ENCODE measurements at places on chromosomes 12 and 14.

DNA sequence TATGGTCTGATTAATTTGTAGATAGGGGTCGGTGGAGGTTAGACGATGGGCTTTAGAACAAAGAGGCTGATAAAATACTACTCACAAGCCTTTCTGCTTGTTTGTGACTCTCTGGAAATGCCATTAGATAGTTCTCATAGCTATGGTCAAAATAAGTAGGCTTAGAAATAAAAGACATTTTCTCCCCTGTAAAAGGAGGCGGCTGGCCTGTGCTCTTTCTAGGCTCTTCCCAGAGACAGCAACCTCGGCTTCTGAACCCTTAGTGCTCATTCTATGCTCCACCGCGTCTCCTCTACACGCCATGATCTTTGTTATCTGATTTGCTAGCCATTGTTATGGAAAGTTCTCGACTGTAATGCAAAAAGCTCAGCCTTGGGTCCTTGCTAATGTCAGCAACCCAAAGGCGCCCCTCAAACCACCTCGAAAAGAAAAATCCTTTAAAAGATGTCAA is 64.5 kb downstream of the CRADD start:
- peak; percentile 14 for DNase-seq

- peak; percentile 83 for DNase-seq
Observed at GRCh38 chr14:24310646-24311604, at the start of gene LTB4R. Gene LTB4R, plus strand, starts transcription at chr14:24311502. Its CDS starts 4,150 bp downstream, at chr14:24315652.

GRCh38 chr12:116538076-116538591 is 21.0 kb upstream of the MAP1LC3B2 start:
- DNase-seq: no peak

- DNase-seq: peak; percentile 50
Observed at GRCh38 chr14:78848234-78848820, 678.2 kb downstream of the NRXN3 start.

DNA sequence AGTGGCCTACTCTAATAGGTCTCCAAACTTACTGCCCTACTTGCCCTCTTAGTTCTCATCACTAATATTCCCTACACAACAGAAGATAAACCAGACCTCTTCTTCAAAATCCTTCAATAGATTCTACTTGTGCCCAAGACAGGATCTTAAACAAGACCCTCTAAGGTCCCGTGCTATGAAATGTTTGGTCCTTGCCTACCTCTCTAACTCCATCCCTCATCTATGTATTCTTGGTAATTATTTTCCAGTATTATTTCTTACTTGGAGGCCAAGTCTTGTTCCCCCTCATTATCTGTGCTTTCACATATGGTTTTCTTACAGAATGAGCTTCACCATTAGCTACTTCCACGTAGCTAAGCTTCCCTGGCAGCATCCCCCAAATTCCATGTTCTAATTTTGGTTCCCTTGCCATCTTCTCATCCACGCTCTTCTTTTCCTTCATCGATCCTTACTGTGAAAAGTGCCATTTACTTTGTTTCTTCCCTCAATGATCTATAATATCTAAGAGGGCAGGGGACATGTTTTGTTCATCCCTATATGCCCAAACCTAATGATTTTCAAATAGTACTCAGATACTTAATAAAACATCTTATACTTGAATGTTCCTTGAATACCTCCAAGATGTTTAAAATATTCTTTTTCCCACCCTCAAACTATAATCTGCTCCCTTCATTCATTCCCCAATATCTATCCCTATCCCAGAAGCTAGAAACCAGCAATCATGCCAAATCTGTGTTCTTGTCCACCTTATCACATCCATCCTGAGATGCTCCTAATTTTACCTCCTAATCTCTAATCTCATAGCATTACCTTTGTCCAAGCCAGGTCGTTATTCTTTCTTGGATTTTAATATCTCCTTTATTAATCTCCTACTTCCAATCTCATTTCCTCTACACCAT is 10.1 kb downstream of the HNRNPC start:
- no peak for DNase-seq

DNA sequence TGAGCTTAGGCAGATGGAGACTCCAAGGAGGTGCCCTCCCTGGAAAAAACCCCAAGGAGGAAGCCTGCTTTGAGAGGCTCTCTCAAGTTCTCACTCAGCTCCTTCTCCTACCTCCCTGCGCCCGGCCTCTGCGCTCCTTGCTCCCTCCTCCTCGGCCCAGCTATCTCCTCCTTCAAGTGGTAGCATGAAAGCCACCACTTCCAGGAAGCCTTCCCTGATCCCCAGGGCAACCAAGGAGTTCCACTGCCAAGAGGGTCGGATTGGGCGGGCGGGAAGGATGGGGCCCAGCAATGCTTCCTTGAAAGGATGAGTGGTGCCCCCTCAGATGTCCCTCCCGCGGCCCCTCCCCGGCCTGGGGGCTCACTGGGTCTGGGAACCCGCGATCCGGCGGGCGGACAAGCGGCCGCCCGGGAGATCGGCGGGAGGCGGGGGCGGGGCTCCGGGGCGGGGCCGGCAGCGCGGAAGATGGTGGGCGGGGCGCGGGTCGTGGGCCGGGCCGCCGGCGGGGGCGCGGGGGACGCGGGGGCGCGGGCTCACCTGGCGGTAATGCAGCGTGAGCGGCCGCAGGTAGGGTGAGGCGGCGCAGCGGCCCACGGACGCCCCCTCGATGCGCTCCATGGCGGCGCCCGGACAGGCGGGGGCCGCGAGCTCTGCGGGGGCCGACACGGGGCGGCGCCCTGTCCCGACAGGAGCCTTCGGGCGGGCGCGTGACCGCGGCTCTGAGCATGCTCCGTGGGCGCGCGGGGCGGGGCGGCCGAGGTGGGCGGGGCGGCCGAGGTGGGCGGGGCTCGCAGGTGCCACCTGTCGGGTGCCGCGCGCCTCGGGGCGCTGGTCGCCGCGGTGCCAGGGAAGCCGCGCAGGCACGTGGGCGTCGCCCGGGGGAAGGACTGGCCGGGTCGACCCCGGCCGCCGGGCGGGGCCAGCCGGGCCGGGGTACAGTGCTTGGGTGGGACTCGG is at the start of gene NUDT14:
TSS of gene NUDT14 (minus strand) at position 721 of the 957 bp plus-strand sequence. CDS start at position 618, 103 bp downstream.
- DNase-seq: peak; percentile 83

- peak; percentile 82 for DNase-seq
Observed at GRCh38 chr12:1634590-1635191, 5.7 kb downstream of the WNT5B start.

- no peak for DNase-seq
Observed at GRCh38 chr12:107983756-107984472, 145.2 kb upstream of the WSCD2 start.

DNA sequence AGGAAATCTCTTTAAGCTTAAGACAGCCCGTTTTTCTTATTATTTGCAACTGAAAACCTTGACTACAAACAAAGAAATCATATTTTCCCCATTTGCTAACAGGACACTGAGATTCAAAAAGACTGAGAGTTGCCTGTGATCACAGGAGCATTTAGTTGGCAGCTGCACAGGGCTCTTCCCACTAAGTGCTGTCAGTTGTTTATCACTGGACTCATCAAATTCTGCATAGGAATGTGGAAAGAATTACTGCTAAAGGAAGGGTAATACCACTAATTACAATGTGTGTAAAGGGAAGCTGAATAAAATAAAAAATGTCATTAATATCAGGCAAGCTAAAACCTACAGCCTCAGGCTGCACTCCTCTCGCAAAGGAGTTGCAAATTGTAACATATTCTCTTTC is 226.4 kb downstream of the NELL2 start:
- no peak for DNase-seq

- DNase-seq: peak; percentile 47
Observed at GRCh38 chr12:120361506-120362208, 7.3 kb downstream of the MSI1 start.

DNA sequence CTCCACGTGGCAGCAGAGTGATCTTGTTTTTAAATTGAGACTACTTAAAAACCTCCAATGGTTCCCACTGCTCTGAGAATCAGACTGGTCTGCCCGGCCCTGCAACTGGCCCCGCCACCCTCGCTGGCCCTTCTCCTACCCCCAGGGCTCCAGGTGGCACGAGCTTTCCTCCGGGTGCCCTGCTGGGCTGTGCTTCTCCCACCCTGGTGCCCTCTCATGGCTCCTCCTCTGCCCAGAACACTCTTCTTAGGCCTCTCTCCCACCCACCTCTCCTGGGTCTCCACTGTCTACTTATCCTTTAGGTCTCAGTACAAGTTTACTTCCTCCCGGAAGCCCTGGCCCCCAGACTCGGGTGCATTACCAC is 26.5 kb downstream of the CCDC92 start:
- DNase-seq: peak; percentile 63

DNA sequence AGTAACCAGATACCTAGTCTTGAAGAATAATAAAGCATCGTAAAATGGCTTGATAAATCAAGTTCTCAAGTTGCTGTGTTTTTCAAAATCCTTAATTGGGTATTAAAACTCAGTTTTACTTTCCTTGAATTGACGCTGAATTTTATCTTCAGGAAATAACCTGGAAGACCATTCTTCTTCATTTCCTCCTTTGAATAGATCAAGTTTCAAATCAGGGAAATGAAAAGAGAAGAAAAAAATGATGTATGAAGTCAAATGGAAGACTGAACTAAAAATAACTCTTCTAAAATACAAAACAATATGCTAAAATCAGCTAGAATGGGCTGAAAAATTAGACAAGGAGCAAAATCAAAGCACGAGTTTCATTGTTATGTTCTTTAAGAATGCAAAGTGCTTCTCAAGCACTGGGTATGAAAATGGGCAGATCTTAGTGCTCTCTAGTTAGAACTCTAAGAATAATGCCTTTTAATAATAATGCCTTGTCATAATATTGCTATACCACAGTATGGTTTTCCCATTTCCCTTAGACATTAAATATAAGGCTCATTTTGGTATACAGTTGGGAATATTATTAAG is 54.6 kb upstream of the CLEC14A start:
- DNase-seq: no peak

- no peak for DNase-seq
Observed at GRCh38 chr12:115185506-115185905, 501.5 kb upstream of the TBX3 start.

DNA sequence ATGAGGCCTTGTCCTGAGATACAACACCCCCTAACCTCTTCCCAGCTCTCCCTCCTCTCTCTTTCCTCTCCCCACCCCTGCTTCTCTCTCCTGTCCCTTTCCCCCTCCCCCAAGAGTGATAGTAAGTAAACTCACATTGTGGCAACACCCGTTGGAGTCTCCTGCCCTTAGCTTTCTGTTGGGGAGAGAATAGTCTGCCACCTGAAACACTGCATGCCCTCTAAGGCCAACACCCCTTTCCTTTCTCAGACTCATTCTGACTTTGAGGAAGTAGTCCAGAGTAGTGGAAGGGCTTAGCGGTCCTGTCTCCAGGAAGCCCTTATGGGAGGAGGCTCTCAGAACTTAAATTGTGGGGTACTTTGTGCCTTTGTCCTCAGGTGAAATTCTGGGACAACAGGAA is 95.2 kb downstream of the PRKCH start:
- no peak for DNase-seq

DNA sequence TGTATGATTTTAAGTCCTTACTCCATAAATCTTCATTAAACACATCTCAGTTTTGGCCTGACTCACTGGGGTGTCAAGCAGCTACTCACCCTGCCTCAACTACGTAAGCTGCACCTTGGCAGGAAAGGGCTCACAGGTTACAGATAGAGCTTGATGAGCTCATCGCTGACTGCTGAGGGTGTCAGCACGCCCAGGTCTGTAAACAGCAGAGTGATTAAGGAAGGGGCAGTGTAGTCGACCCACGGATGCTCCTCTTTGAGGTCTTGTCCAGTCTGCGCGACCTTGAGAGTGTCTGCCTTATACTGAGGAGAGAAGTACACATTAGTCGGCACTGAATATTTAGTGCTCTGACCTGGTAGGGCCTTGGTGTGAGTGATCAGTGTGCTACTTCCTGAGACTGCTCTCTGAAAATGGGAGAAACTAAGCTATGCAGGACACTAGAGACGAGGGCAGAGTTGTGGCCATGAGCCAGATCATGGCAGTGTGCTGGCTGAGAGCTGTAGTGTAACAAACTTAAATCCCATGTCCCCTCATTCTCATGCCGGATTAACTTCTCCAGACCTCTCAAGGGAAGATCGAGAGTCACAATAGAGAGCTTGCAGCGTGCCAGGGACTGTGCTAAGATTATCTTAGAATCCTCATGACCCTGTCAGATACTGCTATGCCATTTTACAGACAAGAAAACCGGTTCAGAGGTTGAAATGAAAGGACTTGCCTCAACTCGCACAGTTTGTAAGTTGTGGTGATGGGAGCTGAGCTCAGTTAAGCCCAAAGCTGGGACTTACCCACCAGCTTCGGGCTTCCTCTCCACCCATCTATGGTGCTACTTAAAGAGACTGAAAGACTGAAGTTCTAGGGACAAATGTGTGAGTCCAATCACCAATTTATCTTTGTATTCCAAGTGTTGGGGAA is 11.6 kb downstream of the EIF2B1 start:
- no peak for DNase-seq

- no peak for DNase-seq
Observed at GRCh38 chr12:69468237-69469026, 1.8 kb upstream of the FRS2 start.

GRCh38 chr12:80269803-80270552 is 170.6 kb downstream of the OTOGL start:
- no peak for DNase-seq

DNA sequence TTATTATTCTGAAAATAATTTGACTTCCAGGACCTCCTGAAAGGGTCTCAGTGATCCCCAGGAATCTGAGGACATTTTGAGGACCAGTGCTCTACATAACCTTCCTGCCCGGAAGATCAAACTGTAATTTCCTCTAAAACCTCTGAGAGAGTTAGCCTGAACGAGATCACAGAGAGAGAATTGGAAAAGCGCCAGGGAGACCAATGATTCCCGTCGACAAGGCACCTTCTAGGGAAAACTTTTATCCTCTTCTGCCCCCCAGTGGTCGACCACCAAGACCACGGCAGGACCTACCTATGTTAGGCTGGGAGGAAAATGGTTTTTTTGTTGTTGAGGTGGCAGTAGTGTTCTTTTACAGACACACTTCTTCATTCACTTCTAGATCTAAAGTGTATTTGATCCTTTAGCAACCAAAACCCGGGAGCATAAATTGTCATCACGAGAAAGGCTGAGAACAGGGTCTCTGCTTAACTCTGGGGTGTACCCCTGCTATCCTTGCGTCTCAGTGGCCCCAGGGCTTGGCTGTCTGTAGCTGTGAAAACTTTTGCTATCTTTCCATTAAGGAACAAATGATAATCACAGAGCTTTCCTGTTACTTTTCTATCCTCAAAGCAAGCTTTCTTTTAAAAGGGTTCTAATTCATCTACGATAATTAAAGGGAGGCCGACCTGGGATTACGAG is 62.9 kb upstream of the NID2 start:
- DNase-seq: peak; percentile 87

GRCh38 chr12:106046301-106046846 is 92.4 kb downstream of the NUAK1 start:
- DNase-seq: no peak
